ENCODE measurements at places on chromosomes 2 and 18.
A peak's percentile ranks its signal among the peaks of the same experiment; 100 is the strongest.

DNA sequence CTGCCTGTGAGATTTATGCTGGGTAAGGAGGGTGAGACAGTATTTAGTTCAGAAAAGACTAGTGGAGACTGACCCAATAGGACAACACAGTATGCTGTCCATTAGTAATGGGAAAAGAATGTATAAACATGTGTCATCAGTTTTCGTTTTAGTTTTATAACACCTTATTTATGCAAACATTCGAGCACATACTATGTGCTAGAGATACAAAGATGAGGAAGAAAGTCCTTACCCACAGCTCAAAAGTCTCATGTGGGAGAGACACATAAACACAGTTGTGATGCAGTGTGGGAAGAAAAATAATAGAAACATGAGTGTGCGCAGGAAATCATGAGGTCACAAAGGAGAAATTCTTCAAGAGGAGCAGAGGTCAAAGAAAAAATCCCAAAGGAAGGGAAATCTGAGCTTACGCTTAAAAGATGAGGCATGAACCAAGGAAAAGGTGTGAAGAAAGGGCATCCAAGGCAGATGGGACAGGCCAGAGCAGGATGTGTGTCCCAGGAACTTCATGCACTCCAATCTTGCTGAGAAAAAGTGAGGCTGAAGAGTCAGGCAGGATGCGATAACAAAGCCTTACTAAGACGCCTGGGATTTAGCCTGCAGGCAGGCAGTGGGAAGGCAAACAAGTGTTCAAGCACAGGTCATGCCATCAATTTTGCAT is 8.1 kb downstream of the METTL21A start:
- no peak for DNase-seq

- no peak for DNase-seq
These were observed 66.9 kb downstream of the CDH20 start for GRCh38 chr18:61400016-61400635.

GRCh38 chr2:890791-891190 is 59.9 kb upstream of the SNTG2 start:
- DNase-seq = no peak

- DNase-seq = peak; percentile 71
These were observed 396.8 kb downstream of the NCKAP5 start for GRCh38 chr2:133171393-133172004.

GRCh38 chr2:55408918-55409868 is 10.5 kb downstream of the CCDC88A start:
- DNase-seq = no peak

GRCh38 chr2:222203041-222203440 is 95.8 kb downstream of the PAX3 start:
- DNase-seq = no peak

DNA sequence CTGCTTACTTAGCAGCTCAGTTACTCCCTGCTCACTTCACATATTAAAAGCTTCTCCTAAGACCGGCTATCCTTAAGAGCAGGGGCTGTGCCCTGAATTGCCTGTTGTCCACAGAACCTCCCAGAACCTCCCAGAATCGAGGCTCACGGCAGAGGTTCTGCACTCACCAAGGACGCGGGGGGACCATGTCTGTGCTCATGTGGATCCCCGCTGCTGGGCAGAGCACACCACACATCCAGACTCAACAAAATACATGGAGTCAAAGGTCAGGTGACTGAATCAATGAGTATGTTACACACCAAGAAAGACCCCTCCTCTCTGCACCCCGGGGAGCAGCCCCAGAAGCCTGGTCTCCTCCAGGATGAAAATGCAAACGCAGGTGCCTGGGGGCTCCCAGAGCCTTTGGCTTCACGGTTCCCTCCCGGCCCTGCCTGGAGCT is 149.0 kb downstream of the MBP start:
- no peak for DNase-seq

DNA sequence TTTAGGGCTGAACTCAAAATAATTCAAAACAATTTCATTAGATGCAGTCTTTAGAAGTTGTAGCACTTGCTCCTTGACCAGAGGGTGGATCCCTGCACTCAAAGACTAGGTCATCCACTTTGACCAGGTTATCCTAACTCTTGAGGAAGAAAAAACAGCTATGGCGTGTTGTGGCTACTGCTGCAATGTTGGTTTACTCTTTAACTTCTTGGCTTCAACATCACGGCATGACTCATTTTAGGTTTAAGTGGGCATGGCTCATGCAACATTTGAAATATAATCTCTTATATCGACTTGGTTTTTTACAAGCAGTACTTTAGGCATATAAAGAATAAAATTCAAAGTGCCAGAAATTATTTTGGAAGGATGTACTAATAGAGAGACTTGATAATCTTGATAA is 35.4 kb downstream of the ANKRD29 start:
- no peak for DNase-seq

DNA sequence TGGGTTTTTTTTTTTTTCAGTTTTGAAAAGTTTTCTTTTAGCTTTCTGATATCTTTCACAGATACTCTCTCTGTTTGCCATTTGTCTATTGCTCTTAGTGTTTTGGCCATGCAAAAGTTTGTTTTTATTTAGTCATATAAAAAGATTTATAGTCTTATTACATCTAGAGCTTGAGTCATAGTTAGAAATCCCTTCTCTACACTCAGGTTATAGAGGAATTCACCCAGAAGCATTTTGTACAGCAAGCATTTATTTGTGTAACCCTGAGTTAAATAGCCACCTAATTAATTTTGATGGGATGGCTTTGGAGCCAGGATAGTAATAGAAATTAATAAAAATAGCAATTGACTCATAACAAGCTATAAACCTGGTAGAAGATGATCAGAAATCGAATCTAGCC is 35.6 kb downstream of the ACTR2 start:
- no peak for DNase-seq
